BJ (cell line): ENCODE measurements at places on chromosomes 4 and X.

GRCh38 chr4:48131736-48132135 is 2.3 kb downstream of the TXK start:
- DNase-seq: no peak

GRCh38 chrX:24081661-24082154 is 27.0 kb downstream of the EIF2S3 start:
- DNase-seq: no peak

DNA sequence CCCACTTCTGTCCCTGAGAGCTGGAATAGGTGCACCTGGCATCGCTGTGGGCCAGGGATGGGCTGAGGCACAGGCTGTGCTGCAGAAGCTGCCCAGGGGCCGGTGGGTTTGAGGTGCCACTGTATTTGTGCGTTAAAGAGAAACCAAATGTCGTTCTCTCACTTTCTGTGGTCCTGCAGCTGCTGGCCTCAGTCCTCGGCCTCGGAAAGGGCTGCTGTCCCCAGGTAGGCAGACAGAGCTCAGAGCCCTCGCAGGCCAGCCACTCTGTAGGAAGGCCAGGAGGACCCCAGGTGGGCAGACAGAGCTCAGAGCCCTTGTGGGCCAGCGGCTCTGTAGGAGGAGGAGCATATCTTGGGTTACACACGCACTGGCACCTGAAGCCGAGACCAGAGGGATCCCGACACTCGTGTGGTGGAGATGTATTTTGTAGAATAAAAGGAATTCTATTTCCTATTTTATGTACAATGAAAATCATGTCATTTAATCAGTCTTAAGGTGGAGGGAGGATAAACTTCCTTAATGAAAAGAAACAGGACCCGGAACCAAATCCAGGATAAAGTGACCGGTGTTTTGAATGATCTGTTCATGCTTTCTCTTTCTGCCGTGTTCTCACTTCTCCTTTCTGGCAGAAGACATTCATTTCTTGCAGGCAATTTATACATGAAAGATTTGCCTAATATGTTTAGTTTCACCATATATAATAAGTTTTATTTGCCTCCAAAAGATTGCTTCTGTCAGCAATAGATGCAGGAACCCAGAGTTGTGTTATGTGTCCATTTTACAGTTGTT is 54.4 kb upstream of the HGFAC start:
- DNase-seq: no peak

DNA sequence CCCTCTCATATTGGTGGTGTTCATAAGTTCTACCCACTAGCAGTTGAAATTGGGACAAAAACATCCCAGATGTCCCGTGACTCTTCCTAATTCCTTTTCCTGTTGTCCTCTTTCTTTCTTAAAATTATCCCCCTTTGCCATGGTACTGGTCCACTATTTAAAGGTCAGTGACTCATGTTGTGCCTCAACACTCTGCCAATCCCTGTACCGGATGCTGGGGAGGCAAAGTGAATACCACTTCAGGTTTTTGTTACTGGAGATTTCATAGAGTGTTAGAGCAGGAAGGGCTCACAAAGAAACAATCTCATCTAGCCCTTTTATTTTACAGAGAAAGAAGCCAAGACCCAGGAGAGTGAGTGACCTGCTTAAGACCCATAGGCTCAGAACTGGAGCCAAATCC is 24.6 kb downstream of the SEPTIN11 start:
- DNase-seq: no peak

DNA sequence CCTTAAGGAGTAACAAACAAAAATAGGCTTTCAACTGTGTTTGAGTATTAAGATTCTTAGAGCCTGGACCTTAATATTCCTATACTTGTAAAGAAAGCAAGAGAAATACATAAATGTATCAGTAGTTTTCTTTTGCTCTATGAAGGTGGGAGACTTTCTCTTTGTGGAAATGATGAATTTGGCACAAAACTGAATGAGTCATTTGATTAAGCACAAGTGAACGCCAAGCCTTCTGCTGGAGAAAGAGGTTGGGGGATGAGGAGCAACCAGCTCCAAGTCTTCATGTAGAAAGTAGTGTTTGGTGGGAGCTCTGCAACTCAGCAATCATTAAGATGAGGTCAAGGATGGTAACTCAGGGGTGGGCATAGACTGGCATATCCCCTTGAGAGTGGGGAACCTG is 49.6 kb downstream of the MEPE start:
- DNase-seq: no peak
